Activated CD4-positive, alpha-beta T cell treated with anti-CD3 and anti-CD28 coated beads for 4 hours (primary cell): ENCODE measurements at places on chromosomes 1 and 21.

- no peak for DNase-seq
These were observed 2.6 kb upstream of the CNIH3 start for GRCh38 chr1:224613486-224613885.

GRCh38 chr1:234862944-234863515 lies 253.1 kb upstream of the IRF2BP2 start:
- no peak for DNase-seq

- no peak for DNase-seq
These were observed 4.5 kb downstream of the AIM2 start for GRCh38 chr1:159071970-159072582.

GRCh38 chr1:20095564-20096434 lies 23.5 kb downstream of the PLA2G2D start:
- no peak for DNase-seq

GRCh38 chr1:71721532-71721931 lies 560.8 kb downstream of the NEGR1 start:
- no peak for DNase-seq

- DNase-seq = no peak
These were observed 20.2 kb downstream of the TRIM45 start for GRCh38 chr1:117101334-117101733.

- no peak for DNase-seq
These were observed 25.0 kb upstream of the SYDE2 start for GRCh38 chr1:85225624-85226380.

DNA sequence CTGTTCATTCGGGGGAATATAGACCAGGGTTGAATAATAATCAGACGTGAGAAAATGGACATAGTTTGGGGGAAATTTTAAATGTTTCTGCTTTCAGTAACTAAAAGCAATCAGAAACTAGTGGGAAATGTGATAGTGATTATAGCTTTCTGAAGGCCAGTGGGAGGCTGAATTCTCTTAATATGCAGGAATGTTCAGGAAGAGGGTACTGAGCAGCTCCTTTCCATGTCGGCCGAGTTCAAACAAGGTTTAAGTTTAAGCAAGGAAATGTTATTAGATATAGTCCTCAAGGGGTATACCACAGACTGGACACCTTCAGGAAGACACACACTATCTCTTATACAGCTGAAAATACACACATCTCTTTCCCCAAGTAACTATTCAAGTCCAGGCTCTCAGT lies 105.5 kb downstream of the HHAT start:
- DNase-seq = no peak

DNA sequence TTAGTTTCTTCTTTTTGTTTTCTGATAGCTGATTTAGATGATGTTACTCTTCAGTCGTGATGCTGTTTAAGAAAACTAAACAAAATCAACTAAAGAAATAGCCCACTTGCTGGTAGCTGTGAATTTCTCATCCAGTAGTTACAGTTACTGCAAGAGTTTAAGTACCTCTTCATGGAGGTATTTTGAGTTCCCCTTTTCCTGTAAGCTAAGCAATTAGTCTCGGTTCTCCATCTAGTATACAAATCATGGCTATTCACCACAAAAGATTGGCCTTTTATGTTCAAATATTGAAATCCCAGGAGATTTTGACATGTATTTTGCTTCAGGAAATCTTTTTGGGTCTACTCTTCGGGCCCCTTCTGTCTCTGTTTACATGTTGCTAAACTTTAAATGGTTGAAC lies 31.1 kb downstream of the HUNK start:
- no peak for DNase-seq

- no peak for DNase-seq
These were observed 77.9 kb downstream of the POFUT2 start for GRCh38 chr21:45209685-45210284.

- DNase-seq = peak; percentile 95
These were observed 797 bp upstream of the TMEM69 start for GRCh38 chr1:45687014-45687753.

- no peak for DNase-seq
These were observed 25.8 kb upstream of the LHX4 start for GRCh38 chr1:180204231-180204630.

DNA sequence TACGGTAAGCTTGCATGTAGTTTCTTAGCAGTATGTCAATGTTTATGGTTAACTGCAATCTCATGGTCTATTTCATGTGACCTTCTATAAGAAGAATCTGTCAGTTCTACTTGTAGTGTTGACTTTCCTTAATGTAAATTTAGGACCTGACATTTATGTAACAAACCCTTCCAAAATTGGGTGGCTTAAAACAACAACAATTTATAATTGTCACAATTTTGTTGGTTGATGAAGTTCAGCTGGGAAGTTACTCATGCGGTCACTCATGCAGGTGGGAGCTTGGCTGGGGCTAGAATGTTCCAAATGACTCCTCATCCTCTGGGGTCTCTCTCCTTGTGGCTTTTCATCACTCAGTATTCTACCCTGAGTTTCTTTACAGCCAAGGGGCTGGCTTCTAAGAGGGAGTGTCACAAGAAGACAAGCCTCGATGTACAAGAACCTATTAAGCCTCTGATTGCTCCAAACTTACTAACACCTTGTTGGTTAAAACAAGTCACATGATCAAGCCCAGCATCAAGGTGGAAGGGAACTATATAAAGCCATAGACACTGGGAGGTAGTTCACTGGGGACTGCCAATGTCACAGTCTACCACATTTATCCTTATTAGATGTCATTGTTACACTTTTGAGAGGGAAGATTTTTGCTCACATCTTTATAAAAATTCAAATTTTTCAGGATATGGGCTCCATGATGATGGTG lies 23.9 kb downstream of the CCN1 start:
- DNase-seq = no peak
